ENCODE measurements at places on chromosomes 13 and 19. TPM values are rescaled to one million over a fixed set of nuclear protein-coding genes. Genes with fewer than 3 reads are reported as not detected.

Gene KLK8
- total RNA-seq, result not detected

Gene PCDH9
- 2.9 TPM for total RNA-seq

Gene MEDAG
- total RNA-seq, result 21.6 TPM

Gene METTL21C
- total RNA-seq, result not detected

Gene JAK3
- total RNA-seq, result 3.0 TPM

Gene KLK12
- total RNA-seq, result not detected

Gene CYP4F22
- not detected for total RNA-seq

Gene B3GNT3
- not detected for total RNA-seq

Gene CDC42EP5
- 30.2 TPM for total RNA-seq

Gene ACP7
- total RNA-seq, result 0.20 TPM

Gene MISP
- total RNA-seq, result 0.04 TPM

Gene LRRC63
- total RNA-seq, result 0.07 TPM

Gene MIA
- total RNA-seq, result 0.20 TPM

Gene MUC16
- total RNA-seq, result under 0.01 TPM

Gene GADD45B
- total RNA-seq, result 28.4 TPM

Gene OR2Z1
- total RNA-seq, result not detected

Gene CFAP97D2
- not detected for total RNA-seq

Gene ZNF790
- 6.7 TPM for total RNA-seq

Gene ADGRE3
- total RNA-seq, result not detected

Gene NCAN
- not detected for total RNA-seq

Gene ZNF296
- total RNA-seq, result 0.26 TPM

Gene TEX26
- not detected for total RNA-seq

Gene TMPRSS9
- total RNA-seq, result not detected

Gene ZNF320
- total RNA-seq, result 7.5 TPM

Gene GRIN3B
- 0.59 TPM for total RNA-seq

Gene TPTE2
- not detected for total RNA-seq

Gene LGALS7
- total RNA-seq, result not detected

Gene OR7A5
- total RNA-seq, result not detected

Gene CLDND2
- not detected for total RNA-seq

Gene NKPD1
- total RNA-seq, result 0.13 TPM

Gene SHISA7
- total RNA-seq, result not detected

Gene SIGLEC12
- not detected for total RNA-seq

Gene CEACAM20
- not detected for total RNA-seq

Gene APOE
- 0.53 TPM for total RNA-seq

Gene TM9SF2
- total RNA-seq, result 104 TPM

Gene DIRAS1
- total RNA-seq, result under 0.01 TPM

Gene PPP2R1A
- 221 TPM for total RNA-seq

Gene ATXN8OS
- total RNA-seq, result not detected

Gene ZNF208
- total RNA-seq, result not detected

Gene LSM4
- total RNA-seq, result 139 TPM

Data from pulmonary artery endothelial cell (primary cell).